ENCODE measurements at places on chromosomes 1 and 21.
A peak's percentile ranks its signal among the peaks of the same experiment; 100 is the strongest.

GRCh38 chr21:15045017-15045416 lies 19.8 kb downstream of the NRIP1 start:
- no peak for DNase-seq

GRCh38 chr1:84581648-84582047 lies 7.4 kb upstream of the CTBS start:
- DNase-seq, result no peak

DNA sequence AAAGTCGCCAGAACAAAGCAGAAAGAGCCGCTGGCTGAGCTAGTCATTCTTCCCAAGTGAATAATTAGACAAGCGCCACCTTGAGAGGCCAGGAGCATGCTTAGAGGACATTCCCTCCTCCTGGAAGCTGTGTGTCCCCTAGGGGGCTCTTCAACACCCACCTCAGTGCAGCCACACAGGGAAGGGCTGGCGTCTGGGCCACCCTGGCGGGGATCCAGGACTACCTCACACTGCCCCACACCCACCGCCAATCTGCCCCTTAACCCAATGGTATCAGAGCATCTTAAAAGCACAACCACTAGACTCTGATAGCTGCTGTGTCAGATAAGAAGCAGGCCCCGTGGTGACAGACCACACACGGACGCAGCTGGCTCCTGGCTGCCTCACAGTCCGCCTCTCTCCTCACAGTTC lies 24.9 kb downstream of the SETD4 start:
- DNase-seq, result no peak

DNA sequence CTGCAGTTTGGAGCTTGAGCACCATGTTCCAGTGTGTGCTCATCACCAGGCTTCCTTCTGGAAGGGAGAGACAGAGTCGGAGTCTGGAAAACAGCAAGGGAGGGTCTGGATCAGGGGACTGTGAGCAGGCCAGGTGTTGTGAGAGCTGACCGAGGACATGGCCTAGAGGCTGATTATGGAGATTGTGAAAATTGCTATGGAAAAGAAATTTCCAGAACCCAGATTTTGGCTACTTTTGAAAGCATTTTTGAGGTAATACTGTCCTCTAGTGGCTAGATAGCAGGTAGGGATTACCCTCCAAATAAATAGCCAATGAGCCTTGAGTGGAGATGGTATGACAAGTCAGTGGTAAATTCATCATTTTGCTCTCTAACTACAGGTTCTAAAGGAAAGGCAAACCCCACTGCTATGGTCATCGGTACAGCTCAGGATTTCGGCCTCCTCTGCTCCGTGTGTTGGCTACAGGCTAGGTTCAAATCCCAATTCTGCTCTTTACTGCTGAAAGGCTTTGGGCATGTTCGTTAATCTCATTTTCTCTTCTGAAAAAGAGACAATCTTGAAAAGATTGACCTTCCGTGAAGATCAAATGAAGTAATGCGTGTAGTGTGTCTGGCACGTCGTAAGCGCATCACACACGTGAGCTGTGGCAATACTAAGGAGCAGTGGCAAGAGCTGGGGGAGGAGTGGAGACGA lies 1.0 kb upstream of the HAO2 start:
- DNase-seq, result peak; percentile 80

DNA sequence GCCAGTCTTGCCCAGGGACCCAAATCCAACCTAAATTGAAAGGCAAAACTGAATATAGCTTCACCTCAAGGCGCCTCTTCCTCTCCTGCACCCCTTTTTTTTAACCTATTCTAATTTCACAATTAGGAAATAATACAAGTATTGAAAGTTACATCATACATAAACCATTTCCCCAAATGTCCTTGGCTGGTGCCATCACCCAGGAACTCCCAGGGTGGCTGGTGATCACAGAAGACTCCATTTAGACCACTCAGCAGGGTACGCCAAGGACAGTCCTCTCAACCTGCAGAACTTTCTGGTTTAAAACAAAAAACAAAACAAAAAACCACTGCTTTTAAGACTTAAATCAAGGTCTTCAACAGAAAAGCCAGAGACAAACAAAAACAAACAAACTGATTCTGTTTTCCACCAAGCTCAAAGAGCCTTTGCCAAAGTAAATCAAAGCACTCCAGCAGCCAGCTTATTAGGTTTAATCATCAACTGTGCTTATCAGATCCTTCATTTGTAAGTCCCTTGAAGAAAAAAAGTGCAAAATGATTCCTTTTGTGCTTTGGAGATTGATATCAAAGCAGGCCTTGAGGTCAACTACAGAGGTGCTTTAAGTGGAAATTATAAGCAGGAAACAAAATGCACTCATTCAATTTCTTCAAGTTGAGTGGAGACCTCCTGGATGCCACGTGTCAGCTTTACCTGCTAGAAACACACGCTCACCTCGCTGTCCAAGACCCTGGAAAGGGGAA lies 113.0 kb downstream of the ETS2 start:
- no peak for DNase-seq

- DNase-seq, result no peak
Measured at GRCh38 chr1:68320349-68320748, 88.0 kb upstream of the WLS start.

DNA sequence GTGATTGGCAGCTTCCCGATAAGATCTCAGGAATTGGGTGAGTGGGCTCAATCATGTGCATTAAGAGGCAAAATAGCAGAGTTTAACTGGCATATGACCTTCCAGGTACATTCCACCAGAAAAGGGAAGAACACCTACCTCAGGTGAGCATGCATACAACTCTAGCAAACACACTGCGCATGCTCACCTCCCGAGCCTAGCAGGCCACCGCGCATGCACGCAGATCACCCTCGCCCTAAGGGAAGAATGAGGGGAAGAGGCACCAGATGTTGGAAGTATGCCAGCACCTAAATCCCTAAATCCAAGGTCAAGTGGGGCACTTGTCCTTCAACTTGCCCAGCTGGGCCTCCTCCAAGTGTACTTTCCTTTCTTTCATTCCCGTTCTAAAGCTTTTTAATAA lies 23.6 kb upstream of the CBR3 start:
- DNase-seq, result no peak

DNA sequence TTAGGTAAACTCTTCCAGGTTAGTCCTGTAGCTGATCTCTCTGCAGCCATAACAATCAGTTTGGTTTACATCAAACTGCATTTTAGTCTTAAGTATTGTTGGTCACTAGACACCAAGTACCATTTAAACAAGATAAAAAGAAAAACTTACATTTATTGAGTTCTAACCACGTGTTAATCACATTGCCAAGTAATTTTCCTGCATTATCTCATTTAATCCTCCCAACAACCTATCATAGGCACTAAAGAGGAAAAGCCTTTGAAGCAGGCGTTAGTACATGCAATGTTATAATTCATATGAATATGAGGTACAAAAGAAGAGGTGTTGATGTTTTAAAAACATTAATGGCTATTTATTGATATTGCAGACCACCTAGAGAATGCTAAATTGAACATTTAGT lies 9.0 kb downstream of the DR1 start:
- DNase-seq, result no peak

DNA sequence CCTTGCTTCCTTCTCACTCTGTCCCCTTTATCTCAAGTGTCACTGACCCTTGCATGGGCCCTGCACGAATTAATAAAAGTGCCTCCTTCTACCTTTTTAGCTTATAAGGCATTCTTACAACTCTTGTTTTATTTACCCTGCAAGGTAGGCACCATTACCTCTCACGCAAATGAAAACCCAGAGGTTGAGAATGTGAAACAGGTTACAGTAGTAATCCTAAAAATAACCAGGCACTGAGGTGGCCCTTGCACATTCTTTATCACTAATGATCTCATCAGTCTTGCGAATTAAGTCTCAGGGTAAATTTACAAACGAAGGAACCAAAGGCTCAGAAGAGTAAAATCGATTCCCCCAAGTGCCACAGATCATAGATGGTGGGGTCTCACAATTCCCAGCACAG lies 3.7 kb downstream of the GLIS1 start:
- DNase-seq, result no peak

DNA sequence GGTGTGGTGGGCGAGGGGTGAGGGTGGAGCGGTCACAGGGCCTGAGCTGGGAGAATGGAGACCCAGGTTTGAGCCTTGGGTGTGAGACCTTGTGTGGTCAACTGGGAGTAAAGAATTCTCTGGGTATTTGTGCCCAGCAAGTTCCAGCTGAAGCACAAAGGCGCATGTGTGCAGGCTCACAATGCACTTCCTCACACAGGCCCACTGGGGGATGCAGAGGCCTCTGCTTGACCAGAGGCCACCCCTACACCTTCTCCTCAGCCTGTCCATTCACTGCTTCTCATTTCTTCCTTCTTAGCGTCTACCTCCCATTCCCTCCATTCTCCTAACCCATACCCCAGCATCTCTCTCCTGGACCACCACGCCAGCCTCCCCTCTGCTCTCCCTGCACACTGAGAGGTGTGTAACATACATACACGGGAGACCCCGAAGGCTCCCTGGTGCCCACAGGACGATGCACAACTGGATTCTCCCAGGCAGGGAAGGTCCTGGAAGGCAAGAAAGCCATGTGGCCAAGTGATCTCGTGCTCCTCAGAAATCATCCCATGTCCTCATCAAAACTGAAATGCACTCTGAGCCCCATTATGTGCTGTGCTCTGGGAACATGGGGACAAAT lies 12.3 kb upstream of the TTC39A start:
- DNase-seq, result peak; percentile 35

DNA sequence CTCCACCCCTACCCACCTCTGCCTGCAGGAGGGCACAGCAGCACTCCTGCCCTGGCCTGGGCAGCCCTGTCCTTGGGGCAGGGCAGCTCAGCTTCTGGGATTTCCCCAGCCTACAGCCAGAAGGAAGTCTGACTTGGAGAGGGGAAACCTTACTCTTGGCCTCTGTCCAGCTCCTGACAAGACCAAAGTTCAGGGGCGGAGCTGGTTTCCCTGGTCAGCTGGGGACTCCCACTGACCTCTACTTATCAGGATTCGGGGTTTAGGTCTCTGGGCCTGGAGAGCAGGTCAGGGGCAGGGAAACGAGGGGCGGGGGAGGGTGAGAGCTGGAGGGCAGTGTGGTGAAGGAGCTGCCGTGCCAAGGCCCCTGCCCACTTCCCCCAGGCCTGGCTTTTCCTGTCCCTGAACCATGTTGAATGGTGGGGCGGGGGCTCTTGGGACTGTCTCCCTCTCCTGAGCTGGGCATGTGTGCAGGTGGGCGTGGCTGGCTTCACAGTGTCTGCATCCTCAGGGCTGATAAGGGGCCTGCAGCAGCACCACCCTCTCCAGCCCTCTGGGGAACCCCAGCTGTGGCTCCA lies 16.8 kb upstream of the ETV3 start:
- DNase-seq, result peak; percentile 31

DNA sequence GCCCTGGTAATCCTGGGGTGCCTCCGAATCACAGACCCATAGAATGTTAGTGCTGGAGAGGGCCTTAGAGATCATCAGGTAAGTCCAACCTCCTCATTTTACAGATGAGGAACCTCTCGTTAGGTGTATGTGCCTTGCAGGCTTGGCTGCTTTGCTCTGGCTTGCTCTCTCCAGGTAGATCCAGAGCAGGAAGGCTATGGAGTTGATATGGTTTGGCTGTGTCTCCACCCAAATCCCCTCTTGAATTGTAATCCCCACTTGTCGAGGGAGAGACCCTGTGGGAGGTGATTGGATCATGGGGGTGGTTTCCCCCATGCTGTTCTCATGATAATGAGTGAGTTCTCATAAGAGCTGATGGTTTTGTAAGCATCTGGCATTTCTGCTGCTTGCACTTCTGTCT lies 186.0 kb upstream of the PLXNA2 start:
- no peak for DNase-seq

- DNase-seq, result no peak
Measured at GRCh38 chr1:29830383-29830782, 594.1 kb downstream of the PTPRU start.

DNA sequence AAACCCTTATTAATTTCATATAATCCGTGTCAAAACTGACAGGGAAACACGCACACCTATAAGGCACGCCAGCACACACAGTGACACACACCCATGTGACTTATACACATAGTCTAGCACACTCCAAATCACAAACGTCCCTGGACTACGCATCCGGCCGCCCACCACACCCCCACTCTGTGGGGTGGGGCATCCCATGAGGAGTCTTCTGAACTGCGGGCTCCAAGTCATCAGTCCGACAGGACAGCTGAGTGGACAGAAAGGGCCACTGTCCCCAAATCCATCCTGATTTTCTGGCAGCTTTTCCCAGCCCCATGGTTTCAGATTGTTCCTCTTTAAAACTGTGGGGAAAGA lies 829 bp downstream of the PEA15 start:
- peak; percentile 34 for DNase-seq

GRCh38 chr1:81230983-81231728 lies 569.6 kb upstream of the ADGRL2 start:
- DNase-seq, result no peak

DNA sequence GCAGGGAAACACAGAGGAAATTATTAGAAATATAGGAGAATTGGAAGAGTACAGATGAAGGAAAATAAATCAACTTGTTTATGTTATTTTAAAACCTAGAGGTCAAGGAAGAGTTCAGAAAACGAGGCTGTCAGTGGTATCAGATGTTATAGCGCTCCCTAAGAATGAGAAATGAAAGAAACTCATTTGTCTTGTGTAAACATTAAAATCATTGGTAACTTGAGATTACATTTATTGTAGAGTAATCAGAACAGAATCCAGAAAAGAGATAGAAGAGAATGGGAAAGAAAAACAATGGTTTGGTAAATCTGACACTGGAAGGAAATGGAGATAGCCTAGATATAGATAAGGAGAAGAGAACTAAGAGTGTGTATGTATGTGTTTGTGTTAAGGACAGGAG lies 106.4 kb downstream of the ATF6 start:
- DNase-seq, result no peak

DNA sequence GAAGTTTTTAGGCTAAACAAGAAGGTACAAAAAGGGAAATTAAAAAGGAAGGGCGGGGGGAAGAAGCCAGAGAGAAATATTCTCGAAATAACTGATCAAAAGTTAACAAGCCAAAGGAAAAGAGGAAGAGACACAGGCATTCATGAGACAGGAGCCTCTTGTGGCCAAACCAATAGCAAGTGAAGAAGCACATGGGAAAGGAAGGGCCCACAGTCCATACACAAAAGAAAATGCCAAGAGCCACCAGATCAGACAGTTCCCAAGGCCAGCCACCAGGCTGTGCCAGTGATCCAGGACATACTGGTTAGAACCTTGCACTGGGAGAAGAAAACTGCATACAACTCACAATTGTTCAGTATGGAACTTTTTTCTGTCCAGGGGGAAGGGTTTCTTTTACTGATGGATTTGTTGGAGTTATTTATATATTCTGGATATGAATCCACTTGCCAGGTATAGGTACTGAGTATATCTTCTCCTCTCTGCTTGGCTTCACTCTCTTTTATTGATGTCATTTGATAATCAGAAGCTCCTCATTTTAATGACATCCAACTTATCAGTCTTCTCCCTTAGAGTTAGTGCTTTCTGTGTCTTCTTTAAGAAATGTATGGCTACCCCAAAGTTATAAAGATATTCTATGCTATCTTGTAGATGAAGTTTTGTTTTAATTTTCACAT lies 76.8 kb downstream of the CD46 start:
- DNase-seq, result peak; percentile 95

Measured in SK-MEL-5 (cell line).